ENCODE measurements at places on chromosomes 7 and 10.
A peak's percentile ranks its signal among the peaks of the same experiment; 100 is the strongest.

DNA sequence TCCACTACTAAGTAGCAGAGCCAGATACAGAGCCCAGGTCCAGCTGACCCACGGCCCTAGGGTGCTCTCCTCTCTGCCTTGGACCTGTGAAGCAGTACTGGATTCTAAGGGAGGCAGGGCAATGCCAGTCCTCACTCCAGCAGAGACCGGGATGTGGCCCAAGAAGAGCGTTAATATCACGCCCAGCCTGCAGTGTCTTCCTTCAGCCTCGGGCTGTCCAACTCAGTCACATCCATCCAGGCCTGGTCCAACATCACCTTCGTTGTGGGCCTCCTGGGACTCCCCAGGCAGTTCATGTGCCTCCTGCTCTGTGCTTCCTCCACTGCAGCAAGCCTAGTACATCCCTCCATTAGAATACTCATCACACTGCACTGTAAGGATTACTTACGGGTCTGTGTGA, 114.5 kb downstream of the GRID1 start:
- no peak for DNase-seq

DNA sequence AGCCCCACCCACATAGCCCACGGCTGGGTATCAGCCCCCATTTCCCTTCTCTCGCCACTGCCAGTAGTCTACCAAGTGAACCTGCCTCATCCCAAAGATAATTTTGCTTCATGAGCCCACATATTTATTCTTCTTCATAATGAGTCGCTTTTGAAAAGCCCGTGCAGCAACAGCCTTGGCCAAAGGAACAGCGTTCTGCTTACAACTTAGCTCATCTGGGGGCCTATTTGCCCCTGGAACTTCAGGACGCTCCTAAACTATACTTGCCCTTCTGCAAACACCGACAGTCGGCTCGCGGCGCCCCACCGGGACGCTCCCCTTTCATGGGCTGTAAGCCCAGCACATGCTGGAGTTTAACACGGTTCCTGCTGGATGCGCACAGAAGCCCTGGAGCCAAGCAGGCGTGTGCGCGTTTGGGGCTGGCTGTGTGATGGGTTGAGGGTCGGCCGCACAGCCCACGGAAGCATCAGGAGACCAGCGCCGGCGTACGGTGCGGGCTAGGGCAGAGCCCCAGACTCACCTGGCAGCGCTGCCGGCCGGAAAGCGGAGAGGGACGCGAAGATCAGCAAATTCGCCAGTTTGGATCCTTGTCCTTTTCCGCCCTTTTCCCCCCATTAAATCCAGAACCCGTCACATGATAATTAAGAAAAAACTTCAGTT, 370 bp downstream of the TMEM60 start:
- peak; percentile 90 for DNase-seq

- no peak for DNase-seq
These were observed 258.2 kb upstream of the GLI3 start for GRCh38 chr7:42495256-42495655.

DNA sequence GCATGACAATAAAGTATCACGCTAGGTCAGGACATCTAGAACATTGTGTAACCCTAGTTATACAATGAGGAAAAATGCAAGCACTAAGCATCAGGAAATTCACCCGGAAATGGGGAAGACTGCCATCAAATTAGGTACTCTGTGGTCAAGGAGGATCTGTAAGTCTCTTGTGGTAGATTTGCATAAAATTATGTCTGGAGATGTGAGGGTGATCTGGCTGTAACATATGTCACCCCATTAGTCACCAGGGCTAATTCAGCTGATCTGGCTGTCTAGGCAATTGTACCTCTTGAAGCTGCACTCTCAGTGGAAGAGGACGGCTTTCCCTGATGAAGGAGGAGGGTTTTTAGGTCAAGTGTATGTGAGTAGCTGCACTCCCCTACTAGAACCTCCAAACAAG, 14.8 kb downstream of the AKR1D1 start:
- no peak for DNase-seq

DNA sequence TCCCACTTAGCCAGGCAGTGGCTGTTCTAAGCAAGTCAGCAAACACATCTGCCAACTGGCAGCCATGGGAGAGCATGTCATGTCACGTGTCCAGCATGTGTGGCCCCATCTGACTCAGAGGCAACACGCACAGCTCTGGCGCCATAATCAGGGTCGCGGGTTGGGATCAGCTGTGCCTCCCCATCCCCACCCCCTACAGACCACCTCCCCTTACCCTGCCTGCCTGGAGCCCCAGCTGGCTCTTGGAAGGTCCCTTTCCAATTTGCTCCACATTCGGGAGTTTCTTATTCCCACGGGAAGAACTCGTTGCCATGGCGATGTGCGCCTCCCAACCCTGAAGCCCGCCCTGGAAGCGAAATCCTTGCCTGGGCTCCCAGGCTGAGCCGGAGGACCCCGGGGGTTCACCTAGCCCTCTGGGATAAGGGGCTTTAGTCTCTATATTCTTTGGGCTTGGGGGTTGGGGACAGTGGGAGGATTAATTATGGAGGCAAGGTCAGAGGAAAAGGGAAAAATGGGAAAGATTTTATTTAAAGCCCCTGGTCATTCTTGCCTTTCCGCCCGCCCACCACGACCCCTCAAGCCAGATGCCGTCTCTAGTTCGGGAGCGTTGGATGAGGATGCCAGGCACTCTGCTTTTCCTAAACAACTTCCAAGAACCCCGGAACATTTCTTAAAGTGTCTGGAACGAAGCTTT, 283.7 kb downstream of the ZEB1 start:
- DNase-seq, result no peak

DNA sequence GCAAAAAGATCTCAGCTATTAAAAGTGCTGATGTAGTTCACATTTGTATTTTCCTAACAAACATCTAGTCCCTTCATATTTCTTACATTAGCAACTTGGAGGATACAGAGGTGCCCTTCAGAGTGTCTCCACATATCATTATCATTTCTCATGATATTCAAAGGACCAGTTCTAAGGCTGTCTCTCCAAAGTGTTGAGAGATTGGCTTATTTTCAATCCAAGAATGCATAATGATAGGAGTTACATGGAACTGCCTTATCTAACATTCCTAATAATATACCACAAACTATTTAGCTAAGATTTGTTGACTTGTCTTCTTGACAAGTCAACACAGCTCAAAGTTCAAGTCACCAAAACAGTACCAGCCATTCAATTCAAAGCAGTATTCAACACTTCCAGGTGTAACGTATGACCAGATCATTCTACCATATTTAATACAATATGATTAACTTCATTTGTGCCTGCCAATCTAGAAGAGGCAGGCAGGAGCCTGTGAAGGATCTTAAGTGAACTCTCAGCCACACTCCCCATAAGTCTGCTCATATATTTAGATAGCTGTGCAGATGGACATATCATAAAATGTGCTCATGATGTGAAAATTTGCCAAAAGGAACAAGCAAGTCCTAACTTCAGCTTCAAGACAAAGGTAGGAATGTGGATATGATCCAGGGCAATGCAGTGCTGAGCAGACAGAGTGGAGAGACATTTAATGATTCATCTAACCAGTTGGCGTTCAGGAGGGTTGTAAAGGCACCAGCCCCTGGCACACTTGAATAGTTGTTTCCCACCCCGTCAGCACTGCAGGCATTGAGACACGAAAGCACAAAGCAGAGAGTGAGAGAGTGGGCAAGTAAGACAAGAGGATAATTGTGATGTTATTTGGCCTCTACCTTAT, 108.3 kb downstream of the MTERF1 start:
- DNase-seq, result no peak

DNA sequence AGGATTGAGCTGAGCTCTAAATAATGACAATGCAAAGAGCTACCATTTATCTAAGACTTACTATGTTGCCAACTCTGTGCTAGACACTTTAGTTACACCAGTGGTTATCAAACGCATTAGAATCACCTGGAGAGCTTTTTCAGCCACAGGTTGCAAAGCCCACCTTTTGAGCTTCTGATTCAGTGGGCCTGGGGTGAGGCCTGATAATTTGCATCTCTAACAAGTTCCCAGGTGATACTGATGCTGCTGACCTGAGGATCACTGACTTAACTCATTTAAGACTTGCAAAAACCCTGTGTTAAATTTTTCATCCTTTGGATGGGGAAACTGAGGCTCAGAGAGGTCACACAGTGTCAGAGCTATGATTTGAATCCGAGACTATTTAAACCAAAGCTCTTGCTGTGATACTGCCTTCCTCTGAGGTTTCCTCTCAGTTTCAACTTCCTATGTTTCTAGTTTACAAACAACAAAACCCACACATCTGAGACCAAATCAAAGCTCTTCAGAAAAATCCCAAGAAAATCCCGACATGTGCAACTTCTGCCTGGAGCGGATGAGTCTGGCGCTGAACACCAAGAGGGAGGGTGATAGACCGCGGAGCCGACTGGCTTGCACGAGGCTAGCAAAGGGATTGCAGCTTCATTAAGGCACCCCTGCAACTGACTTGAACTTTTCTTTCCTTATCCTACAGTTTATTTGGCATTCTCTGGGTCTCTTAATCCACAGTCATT, 124.9 kb downstream of the CYP26A1 start:
- DNase-seq, result no peak

- no peak for DNase-seq
These were observed 550.0 kb downstream of the TNS3 start for GRCh38 chr7:47031786-47032535.

GRCh38 chr10:110036640-110037039, 28.9 kb downstream of the ADD3 start:
- DNase-seq, result no peak

DNA sequence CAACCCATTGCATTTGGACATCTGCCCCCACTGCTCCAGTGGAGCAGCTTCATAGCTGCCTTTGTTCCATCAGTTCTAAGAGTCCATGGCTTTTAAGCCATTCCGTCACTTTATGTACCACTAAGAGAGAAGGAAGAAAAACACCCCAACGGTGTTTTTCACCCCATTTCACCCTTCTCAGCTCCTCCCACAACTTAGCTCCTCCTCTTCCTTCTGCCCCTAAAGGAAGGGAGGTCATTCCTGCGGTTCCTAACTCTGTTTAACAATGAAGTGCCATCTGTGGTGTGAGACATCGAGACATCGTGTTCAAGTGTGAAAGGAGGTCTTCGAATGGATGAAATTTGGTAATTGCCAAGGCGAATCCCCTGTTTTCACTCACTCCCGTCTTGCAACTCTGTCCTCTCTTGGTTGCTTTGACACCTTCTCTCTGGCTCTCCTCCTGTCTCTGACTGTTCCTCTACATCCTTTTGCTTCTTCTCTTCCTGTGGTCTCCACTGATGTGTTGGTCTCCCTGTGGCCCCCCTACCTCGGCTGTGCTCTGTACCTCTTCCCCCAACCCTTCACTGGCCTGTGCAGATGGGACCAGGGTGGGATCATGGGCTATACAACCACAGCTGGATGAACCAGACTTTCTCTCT, 23.0 kb downstream of the SMKR1 start:
- no peak for DNase-seq

DNA sequence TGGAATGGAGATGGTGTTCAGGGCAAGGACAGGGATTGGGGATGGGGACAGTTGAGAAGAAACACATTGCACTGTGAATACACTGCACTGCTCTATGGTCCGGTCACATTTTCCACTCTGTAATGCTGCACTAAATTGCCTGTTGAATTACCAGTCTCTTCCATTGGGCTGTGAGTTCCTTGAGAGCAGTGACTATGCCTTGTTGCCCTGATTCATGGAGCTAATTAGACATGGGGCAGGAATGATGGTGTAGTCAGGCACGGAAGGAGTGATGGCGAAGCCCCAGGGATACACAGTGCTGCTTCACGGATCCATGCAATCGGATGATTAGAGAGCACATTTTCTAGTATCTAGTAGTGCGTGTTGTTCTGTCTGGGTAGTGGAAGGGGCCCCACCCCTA, 25.4 kb upstream of the GPAM start:
- no peak for DNase-seq

DNA sequence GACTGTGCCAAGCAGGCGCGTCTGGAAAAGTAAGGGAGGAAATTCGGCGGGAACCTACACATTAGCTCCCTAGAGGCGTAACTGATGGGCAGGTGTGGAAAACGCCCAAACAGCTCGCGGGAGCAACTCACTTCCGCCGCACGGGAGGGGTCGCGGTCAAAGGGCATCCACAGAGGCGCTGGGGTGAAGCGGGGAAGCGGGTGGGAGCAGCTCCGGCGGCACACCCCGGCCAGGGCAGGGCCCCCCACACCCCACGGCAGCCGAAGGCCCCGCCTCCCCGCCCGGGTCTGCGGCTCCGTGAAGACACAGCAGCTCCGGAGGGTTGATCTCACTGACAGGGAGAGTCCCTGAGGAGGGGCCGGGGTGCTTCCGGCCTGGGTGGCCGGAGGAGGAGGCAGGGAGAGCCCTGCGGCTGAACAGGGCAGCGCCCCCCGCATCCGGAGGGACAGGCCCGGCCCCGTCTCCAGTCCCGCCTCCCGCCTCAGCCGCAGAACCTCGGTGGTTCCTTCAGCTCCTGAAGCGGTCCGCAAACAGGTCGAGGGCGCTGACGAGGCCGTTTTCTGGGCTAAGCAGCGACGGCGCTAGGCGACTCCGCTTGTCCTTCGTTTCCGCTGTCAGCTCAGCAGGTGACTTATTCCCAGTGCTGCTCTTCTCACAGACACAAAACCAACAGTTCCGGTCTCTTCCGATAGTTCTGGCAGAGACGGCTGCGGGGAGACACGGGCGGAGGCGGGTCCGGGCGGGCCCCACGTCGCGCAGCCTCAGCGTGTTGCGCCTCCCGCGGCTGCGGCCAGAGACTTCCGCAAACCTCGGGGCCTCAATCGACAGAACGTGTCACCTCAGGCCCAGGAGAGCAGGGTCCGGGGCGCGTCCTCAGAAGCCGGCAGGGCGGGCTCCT, 276.1 kb downstream of the DNAJB6 start:
- peak; percentile 27 for DNase-seq

DNA sequence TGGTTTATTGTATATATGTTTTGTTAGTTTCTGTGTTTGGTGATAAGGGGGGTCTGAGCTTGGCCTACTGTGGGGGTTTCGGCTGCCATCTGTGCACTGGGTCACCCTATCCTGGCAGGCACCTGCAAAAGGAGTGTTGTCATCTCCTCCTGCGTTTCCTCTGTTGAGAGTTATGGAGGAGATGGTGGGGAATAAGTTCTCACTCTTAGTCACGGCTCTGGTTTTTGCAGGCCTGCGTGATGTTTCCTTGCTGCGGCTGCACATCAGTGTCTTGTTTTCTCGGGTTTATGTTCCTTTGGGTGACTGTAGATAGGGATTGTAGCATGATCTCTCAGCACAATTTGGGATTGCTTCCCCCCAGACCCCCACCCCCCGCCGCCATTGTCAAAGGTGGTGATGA, 36.8 kb downstream of the CCM2 start:
- DNase-seq, result no peak

GRCh38 chr7:2884161-2884560, 40.1 kb upstream of the GNA12 start:
- DNase-seq, result no peak

DNA sequence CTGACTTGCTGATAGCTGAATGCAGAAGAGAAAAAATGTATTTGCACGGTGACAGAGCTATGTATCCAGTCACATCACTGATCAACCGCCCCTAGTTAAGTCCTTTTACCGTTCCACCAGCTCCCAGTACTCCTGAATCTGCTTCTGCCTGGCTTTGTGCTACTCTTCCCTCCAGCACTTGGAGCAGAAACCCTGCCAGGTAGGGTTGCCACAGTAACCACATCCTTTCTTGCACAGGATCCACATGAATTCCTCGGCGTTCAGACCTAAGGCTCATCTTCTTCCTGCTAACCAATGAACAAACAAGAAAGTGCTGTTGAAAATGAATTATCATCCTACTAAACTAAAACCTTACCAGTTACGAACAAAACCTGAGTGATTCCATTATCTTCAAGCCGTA, 52.0 kb upstream of the KCTD7 start:
- no peak for DNase-seq

All from NCI-H526 treated with DMSO at 0.1 percent for 48 hours (cell line).